ENCODE measurements at places on chromosomes 5 and 9.
A peak's percentile ranks its signal among the peaks of the same experiment; 100 is the strongest.

DNA sequence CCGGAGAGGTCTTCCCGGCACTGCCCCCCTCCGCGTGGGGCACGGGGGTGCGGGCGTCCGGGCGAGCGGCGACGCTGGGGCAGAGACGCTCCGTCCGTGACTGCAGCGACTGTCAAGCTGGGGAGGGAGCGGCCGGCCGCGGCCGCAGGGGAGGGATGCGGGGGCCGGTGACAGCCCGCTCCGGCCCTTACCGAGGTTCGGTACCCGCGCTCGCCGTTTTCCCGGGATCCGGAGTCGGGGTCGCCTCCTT is 400 bp downstream of the KDM4C start:
- DNase-seq, result peak; percentile 69

DNA sequence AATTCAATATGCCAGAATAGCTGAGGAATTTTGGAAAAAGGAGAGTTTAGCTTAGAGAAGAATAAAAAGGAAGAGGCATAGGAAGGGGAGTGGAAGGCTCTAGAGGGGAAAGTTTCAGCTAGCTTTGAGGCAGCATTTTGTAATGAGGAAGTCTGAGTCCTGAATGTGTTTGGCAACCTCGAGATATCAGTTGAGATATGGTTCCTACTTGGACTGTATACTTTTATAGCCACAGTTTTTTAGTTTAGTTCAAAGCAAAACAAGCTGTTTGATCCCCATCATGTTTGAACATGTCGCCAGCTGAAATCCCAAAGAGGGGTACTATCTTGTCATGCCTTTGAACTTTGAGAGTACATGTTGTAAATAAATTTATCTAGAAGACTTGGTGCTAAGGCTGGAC is 559.0 kb upstream of the FTMT start:
- DNase-seq, result no peak

- DNase-seq, result no peak
Observed at GRCh38 chr5:14873790-14874189, 2.2 kb upstream of the ANKH start.

- DNase-seq, result no peak
Observed at GRCh38 chr5:56676091-56676768, 139.1 kb upstream of the MAP3K1 start.

DNA sequence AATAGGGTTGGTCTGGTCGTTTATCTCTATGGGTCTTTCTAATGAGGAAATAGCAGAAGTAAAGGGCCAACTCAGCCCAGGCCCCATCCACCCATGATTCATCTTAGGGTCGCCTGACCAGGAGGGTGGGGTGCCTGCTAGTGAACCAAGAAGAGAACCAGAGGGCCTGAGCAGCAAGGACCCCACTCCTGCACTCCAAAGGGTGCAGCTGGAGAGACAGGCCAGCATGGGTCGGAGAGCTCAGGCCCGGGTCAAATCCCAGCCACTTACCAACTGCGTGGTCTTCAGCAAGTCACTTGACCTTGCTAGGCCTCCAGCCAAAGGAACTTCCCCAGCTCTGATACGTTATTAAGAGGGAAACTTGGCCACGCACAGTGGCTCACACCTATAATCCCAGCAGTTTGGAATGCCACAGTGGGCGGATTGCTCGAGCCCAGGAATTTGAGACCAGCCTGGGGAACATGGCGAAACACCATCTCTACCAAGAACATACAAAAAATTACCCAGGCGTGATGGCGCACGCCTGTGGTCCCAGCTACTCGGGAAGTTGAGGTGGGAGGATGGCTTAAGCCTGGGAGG is 4.3 kb downstream of the BBLN start:
- no peak for DNase-seq

DNA sequence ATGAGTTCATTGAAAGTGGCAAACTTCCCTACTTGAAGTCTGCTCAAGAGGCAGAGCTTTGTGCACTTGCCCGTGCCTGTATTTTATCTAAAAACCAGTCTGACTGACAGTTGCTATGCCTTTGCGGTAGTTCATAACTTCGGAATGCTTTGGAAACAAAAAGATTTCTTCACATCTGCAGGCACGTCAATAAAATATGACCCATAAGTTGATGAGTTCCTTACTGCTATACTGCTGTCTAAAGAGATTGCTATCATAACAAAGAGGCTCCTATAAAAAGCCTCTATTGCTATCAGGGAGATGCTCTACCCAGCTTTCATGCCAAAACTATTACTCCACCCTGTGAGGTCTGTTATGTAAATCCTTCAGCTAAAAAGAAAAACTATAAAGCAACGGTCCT is 25.4 kb upstream of the RNF20 start:
- no peak for DNase-seq

DNA sequence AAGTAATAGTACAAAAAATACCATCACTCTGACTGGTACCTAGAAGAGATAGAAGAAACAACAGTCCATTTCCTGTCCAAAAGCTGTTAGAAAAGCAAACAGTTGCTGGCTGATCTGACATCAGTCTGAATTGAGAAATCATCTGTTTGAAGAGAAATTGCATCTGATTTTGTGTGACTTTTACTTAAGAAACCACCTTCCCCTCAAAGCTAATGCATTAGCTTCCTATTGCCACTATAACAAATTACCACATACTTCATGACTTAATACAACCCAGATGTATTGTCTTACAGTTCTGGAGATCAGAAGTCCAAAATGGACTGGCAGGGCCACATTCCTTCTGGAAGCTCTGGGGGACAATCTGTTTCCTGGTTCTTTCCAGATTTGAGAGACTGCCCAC is 385.9 kb upstream of the TLE4 start:
- DNase-seq, result no peak

GRCh38 chr9:14027116-14027800 is 286.7 kb downstream of the NFIB start:
- DNase-seq, result no peak

- no peak for DNase-seq
Observed at GRCh38 chr5:174312270-174312617, 266.7 kb downstream of the NSG2 start.

GRCh38 chr9:114450181-114450580 is 55.1 kb downstream of the WHRN start:
- DNase-seq, result no peak

GRCh38 chr5:149432911-149433401 is 53.9 kb upstream of the IL17B start:
- no peak for DNase-seq

- DNase-seq, result no peak
Observed at GRCh38 chr5:151092762-151093161, 11.9 kb upstream of the TNIP1 start.

DNA sequence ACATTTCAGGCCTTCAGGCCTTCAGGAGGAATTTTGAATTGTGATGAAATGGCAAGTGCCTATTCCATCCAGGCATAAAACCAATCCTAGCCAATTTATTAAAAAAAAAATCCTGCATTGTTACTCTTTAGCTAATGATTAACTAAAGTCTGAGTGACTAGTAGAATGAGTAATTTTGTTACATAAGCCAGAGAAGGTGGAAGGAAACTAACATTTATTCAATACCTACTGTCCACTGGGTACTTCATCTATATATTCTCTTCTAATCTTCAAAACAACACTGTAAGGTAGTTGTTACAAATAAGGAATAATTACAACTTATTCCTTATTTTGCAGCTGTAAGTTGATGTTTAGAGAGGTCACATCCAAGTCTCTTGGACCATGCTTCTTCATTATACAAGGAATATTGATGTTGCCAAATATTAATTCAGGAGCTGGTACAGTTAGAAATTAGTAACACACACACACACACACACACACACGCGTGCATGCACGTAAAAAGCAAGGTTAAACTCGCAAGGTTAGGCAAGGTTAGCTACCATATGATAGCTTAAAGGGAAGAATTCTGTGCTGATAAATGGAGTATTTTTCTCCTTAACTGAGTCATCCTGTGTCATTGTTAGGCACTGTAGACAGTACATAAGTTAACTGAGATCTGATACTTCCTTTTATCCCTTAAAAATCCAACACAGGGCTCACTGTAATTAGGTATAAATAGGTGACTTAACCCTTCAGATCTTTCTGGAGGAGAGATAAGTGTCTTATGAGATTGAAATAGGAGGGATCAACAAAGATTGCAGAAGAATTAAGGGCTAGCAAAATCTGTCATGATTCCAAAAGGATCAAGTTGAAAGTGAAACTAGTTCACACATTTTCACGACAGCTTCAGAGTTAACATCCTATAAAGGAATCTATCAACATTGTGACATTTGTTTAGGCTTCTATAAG is 596.9 kb downstream of the PDE4D start:
- DNase-seq, result no peak

DNA sequence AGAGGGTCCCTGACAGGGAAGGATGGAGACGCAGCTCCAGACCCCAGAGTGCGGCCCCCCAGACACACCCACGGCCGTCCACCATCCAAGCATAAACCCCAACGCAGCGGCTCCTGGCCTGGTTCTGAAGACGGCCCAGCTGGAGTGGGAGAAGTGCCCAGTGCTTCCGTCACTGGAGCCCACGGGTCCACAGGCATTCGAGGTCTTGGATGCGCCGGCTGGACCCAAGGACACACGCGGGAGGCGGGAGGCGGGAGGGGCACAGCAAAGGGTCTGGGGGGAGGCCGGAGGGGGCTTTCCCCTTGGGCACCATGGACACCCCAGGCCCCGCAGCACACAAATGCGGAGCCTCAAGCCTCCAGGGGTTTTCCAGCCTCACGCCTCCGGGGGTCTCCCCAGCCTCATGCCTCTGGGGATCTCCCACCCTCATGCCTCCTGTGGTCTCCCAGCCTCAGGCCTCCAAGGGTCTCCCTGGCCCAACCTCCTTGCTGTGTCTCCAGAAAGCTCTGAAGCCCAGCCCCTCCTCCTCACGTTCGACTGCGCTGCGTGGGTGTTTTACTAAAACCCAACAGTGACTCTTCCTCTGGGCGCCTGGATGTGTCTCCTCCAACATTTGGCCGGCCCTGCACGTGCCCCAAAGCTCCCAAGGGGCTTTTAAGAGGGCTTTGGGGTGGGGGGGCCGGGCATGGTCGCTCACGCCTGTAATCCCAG is 15.2 kb downstream of the EXD3 start:
- no peak for DNase-seq

- no peak for DNase-seq
Observed at GRCh38 chr9:116504081-116504480, 183.0 kb upstream of the TRIM32 start.

DNA sequence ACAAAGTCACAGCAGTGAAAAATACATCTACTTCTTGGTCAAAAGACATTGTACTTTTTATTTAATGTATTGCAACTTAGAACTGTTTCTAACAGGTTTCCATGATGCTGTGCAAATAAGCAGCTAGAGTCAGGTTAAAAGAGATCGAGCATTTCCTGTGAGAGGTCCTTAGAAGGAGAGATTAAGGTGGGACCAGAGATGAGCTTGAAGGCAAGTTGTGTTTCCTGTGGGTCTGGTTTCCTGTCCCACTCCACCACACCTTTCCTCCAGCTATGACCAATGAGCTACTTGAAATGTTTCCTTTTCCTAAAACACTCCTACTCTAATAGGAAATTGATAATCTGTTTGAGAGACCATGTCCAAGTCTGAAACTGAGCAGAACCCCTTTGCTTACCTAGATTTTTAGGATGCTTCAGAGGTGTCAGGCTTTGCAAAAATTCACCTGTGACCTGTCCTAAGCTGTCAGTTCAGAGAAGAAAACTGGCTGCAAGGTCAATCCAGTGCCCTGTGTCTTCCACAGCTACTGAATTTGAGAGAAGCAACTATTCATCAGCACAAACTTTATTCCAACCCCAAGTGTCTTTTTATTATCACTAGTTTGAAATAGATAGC is 13.1 kb upstream of the RLN1 start:
- no peak for DNase-seq

- no peak for DNase-seq
Observed at GRCh38 chr9:95082401-95083084, 235.0 kb downstream of the FANCC start.

- no peak for DNase-seq
Observed at GRCh38 chr9:98108531-98109031, 10.4 kb downstream of the TRIM14 start.

DNA sequence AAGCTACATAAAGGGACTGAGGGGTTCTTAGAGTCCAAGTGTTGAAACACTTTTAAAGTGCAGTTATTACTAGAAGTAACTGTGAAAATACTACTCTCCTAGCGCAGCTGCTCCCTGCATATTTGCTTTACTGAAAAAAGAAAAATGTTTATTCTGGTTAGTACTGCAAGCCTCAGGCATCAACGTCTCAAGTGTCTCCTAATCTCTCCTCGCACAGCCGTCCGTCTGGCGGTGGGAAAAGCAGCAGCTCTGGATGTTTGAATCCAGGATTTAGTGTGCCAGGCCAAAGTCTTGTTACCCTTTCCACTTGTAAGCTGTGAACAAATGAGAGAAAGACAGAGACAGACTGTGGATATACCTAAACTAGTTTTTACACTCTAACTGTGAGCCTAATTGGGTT is 31.1 kb downstream of the RORB start:
- no peak for DNase-seq

DNA sequence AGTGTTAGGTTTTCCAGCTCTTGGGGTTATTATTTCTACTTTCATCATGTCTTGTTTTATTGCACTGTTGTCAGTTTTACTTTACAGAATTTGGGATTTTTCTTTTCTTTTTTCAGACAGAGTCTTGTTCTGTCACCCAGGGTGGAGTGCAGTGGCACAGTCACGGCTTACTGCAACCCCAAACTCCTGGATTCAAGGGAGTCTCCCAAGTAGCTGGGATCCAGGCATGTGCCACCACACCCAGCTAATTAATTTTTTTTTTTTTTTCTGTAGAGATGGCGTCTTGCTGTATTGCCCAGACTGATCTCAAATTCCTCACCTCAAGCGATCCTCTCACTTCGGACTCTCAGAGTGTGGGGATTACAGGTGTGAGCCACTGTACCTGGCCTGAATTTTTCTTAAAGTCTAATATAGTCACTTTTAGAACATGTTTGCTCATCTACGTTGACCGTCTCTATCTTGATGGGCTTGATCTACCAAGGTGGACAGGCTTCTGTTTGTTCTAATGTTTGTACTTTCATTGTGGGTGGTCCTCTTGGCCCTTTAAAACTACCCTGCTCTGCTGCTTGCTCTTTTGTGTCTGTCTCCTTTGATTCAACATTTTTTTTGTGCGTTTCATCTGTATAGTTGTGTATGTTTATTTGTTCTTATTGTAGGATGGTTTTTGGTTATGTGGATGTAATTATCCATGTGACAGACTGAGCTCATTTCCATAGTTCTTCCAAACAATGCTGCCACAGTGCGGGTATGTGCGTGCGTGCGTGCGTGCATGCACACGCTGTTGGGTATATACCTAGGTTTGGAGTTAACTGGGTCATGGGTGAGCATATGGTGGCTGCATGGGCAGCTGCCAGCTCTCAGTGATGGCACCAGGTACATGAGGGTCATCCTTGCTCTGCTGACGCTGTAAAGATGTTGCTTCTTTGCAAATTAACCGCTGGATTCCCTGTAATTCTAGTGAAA is 18.1 kb downstream of the PRRC2B start:
- DNase-seq, result no peak

DNA sequence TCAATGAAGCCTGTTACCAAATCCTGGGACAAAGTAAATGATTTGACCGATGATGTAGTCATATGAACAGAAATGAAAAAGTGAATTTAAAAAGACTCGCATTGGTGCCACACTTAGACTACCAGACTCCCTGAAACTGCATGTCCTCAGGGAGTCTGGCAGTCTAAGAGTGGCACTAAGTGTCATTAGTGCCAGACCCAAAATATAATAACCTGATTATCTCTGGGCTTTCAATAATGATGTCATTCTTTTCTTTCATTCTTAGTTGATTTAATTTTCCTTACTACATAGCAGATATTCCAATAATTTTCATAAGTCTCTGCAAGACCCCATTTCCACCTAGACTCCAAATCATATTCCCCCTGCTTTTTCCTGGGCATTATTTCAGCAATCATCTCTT is 59.0 kb downstream of the OR2K2 start:
- DNase-seq, result no peak

GRCh38 chr9:102778746-102779145 is 216.4 kb upstream of the CYLC2 start:
- DNase-seq, result no peak

Measured in nephron progenitor cell (in vitro differentiated cells).